ENCODE measurements at places on chromosomes 1 and 21.

DNA sequence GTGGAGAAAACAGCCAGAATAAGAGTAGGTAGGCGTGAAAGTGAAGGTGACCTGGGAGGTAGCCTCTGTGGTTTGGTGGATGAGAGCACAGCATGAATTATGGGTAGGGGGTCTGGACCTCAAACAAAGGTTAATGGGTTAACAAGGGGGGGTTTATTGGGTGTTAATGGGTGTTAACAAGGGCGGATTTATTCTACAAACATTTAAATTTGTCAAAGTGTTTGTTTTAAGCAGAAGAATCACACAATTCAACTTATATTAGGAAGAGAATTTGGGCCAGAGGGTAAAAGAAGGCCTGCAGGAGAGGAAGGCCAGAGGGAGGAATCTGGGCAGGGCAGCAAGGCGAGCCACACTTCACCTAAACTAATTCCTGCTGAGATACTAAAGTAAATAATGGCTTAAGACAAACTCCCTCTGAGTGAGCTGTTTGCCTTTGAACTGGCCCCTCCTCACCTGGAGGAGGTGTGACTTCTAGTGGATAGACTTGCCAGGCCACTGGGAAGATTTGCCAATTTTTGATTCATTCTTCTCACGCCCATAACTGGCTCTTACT, 191.7 kb downstream of the GIPC2 start:
- no peak for DNase-seq

GRCh38 chr1:98084188-98084587, 163.4 kb upstream of the DPYD start:
- DNase-seq, result no peak

DNA sequence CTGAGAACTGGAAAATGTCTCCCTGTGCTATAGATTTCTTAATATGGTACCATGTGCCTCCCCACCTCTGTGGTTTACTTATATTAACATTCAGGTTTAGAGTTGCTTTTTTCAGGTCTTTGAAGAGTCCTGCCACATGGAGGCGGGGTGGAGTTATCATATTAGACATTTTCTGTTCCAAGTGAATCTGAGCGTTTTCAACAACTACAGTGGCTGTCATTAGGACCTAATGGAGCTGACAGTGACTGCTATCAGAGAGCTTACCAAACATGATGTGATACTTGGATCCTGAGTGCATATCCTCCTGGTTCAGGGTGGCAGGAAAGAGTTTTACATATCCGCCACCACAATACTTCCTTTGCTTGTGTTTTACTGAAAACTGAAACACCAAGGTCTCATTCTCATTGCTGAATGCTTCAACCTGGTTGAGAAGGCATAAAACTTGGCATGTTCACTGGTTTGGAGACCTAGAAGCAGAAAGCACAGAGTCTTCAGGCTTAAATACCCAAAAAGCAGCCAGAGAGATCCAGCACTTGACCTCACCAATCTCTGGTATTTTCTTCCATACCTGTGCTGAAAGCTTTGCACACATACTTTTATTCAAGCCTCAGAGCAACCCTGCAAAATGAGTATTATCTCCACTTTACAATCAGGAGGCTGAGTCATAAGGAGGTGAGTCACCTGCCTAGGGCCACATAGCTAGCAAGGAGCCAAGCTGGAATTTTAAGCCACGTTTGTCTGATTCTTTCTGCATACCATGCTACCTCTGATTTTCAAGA, 47.4 kb upstream of the OSBPL9 start:
- DNase-seq, result peak; percentile 14

GRCh38 chr21:37874481-37874880, 41.8 kb downstream of the KCNJ6 start:
- no peak for DNase-seq

GRCh38 chr1:3120994-3121393, 52.0 kb downstream of the PRDM16 start:
- DNase-seq, result no peak

DNA sequence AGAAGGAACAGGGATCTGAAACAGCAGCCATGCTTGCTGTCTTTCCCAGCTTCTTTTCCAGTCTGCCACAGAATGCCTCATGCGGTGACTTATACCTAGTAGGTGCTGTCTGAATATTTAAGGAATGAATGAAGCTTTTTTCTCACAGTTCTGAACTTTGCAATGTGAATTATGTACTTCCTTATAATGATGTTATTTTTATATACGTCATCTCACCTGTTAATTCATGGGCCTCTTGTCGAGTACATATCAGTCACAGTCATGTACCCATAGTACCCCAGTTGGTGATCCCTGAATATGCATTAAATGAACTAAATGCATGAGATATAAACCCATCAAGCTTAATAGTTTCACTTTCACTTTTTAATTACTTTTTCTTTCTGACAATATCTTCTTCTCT, 132.7 kb downstream of the NTNG1 start:
- no peak for DNase-seq

DNA sequence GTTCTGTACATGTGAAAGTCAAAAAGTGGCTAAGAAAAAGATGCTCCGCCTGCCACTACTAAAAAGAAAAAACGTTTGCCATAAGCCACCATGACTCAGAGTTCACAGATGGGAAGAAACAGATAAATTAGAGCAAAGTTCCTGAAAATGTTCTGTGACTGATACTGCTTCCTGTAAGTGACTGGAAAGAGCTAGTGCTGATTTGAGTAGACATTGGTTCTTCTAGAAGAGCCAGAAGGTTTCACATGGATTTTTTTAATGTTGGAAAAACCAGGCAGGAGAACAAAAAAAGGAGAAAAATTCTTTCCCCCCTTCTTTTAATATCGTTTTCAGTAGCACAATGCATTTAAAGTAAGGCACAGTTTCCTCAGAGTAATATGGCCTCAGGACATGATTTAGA, 221.4 kb downstream of the HLX start:
- no peak for DNase-seq

- DNase-seq, result no peak
Observed at GRCh38 chr21:31517664-31518414, 141.7 kb upstream of the SOD1 start.
